ENCODE measurements at places on chromosomes 1 and 21.

- no peak for DNase-seq
Measured at GRCh38 chr1:4203501-4203900, 303.4 kb upstream of the C1orf174 start.

- no peak for DNase-seq
Measured at GRCh38 chr1:53306168-53306567, 21.7 kb downstream of the LRP8 start.

GRCh38 chr1:37040261-37040660 lies 5.9 kb upstream of the GRIK3 start:
- no peak for DNase-seq

DNA sequence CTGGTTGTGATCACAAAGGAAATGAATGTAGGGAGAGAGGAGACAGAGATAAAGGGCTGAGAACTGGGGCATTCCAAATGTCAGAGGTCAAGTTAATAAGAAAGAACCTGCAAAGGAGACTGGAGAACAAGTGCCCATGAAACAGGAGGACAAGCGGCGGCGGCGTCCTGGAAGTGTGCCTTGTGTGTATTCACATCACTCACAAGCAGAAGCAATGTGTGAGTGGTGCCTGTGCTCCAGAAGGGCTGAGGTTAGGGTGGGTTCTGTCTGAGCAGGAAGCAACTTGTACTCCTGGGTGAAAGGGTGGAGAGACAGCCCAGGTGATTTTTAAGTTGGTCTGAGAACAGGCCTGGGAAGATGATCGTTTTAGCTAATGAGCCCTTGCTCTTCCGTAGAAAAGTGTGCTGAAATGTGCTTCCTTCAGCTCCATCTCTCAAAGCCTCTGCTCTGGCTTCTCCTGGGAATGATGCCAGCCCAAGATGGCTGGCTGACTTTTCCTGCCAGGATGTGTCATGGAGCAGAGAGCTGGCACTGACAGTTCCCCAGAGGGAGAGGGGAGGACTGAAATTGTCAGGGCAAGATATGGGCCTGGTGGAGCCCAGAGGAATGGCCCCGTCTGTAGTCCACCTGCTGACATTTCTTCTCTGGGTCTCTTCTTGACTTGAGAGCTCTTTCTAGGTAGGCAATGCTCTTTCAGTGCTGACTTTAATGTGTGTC lies 25.1 kb upstream of the PLEKHA6 start:
- DNase-seq: peak; percentile 42

DNA sequence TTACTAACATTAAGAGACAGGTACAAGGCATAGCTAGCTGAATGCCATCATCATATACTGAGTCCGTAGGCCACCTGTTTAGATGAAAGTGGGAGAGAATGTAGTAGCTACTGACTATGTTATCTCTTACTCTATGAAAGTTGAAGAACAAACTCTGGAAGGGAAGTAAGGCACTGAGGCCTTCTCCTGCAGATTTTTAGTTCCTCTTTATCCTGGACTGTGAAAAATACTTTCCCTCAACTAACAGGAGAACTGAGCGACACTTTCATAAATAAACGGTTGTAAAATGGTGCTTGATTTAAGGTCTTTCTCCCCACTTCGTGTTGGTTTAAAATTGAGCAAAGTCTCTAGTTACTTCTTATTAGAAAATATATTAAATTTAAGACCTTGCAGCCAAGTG lies 101.9 kb downstream of the FNBP1L start:
- DNase-seq: no peak

DNA sequence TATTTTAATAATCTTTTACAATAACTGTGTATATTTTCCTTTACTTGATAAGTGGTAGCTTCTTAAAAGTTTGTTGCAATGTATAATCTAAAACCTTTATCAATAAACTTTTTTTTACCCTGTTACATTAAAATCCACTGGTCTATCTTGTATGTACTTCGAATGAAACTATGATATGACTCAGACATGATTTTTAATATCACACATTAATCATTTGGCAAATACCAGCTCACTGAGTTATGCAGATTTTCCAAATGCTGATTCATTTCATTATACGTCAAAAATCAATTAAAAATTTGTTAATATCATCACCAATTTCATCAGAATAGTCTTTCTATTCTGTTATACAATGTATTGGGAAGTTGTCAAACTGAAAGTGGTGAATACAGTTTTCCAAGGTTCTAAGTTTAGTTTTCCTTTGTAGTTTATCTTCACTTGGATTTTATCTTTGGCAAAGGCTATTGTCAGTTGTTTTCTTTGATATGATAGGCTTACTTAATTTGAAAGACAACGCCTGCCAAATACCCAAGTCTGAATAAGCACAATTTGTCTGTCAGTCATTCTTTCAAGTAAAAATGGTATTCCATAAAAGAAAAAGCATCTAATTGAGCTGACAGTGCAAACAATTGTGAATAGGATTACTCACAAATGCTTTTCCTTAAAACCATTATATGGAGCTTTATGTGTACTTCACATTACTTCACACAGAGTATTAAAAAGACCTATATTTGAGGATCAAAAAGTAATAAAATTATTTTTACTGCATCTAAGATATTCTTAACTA lies 127.0 kb downstream of the NME7 start:
- peak; percentile 15 for DNase-seq

DNA sequence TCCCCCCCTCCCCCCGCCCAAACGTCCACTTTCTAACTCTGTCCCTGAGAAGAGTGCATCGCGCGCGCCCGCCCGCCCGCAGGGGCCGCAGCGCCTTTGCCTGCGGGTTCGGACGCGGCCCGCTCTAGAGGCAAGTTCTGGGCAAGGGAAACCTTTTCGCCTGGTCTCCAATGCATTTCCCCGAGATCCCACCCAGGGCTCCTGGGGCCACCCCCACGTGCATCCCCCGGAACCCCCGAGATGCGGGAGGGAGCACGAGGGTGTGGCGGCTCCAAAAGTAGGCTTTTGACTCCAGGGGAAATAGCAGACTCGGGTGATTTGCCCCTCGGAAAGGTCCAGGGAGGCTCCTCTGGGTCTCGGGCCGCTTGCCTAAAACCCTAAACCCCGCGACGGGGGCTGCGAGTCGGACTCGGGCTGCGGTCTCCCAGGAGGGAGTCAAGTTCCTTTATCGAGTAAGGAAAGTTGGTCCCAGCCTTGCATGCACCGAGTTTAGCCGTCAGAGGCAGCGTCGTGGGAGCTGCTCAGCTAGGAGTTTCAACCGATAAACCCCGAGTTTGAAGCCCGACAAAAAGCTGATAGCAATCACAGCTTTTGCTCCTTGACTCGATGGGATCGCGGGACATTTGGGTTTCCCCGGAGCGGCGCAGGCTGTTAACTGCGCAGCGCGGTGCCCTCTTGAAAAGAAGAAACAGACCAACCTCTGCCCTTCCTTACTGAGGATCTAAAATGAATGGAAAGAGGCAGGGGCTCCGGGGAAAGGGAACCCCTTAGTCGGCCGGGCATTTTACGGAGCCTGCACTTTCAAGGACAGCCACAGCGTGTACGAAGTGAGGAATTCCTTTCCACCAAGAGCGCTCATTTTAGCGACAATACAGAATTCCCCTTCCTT lies 158.1 kb downstream of the RUNX1 start:
- DNase-seq: peak; percentile 66

- DNase-seq: no peak
Measured at GRCh38 chr1:63330331-63330916, 8.1 kb downstream of the FOXD3 start.

- no peak for DNase-seq
Measured at GRCh38 chr1:107833061-107833460, 131.9 kb downstream of the VAV3 start.

GRCh38 chr1:25356441-25356840 lies 18.3 kb downstream of the TMEM50A start:
- no peak for DNase-seq

DNA sequence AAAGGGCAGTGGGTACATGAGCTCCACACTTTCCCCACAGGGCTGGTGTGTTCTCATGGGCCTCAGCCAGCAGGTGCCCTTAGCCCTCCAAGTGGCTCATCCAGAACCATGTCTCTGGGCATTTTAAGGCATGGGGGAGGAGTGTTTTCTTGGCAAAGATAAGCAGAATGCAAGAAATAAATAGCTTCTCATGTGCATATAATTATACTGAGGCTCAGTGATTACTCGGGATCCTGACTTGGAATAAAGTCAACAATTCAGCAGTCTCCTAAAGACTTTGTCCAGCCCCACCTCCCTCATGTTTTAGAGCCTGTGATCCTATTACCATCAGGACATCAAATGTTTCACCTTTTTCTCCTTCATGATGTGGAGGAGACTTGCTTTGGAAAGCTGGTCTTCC lies 92.7 kb upstream of the COG2 start:
- DNase-seq: no peak

GRCh38 chr1:10473145-10473765 lies 926 bp upstream of the DFFA start:
- no peak for DNase-seq

GRCh38 chr1:201350884-201351283 lies 26.6 kb downstream of the TNNT2 start:
- DNase-seq: no peak

DNA sequence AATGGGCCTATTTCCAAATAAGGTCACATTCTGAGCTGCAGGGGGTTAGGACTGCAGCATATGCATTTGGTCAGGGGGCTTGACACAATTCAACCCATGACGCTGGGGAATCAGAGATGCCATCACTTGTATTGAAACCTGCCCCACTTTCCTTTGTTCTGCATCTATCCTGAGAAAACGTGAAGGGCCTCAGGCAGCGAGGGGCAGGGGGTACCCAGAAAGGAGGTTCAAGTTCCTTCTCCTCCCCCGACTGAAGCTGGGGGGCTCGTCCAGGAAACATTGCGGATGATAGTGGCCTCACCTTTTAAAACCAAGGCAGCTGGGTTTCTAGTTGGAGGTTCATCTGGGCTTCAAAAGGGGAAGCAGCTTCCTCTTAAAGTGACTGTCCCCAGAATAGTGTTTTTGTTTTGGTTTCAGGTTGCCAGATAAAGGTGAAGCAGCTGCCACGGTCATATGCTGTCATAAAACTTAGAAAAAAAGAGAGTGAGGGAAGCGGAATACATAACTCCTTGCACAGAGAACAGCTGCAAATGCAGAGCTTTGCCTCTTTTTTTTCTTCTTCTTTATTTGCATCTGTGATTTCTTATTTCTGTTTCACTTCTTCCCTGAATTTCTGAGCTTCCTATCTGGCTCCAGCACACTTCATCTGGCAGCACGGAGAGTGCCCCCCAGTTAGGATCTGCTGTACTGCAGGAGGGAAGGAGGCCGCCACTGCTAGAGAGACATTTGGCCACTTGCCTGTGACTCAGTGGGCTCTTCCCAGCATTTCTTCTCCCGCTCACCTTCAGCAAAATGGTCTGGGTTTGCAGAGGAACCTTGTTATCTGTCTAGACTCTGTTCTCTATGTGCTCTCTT lies 142.0 kb downstream of the AJAP1 start:
- no peak for DNase-seq

GRCh38 chr1:43381612-43382011 lies 8.0 kb downstream of the MED8 start:
- DNase-seq: no peak

DNA sequence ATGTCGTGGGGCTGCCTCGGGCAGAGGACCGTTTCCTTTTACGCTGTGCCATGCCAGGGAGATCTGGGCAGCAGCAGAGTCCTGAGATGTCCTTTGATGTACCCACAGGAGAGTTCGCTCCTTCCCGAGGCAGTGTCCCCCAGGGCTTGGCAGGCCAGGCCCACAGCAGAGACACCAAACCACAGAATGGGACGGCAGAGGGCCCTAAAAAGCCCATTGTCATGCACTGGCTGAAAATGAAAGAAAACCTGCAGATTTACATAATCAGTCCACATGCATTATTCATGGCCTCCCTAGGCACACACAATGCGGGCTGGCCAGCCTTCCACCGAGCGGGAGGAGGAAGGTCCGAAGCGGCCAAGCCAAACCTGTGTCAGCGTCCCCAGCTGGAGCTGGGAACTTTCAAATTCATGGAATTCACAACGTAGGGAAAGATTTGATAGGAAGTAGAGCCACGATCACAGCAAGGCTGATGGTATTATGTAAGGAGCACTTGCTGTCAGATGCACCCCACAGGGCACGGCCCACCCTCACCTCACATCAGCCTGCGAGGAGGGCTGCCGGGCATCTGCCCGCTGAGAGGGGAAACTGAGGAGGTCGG lies 25.3 kb upstream of the EFHD2 start:
- DNase-seq: peak; percentile 11

DNA sequence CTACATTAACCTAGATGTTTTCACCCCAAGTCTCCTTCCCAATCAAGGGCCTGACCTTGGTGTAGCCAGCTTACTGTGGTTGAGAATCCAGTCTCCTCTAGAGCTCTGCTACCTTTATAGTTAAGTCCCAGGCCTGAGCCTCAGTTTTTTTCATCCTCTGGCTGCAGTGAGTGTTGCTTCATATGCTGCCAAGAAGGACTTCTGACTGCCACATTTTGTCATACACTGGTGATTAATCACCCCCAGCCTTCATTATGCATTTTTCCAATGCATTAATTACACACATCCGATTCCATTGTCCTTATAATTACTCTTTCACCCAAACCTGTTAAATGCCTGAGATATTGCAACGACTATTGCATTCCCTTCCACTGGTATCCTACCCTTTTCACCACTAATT lies 66.3 kb upstream of the FGGY start:
- DNase-seq: no peak

- DNase-seq: no peak
Measured at GRCh38 chr1:22206551-22207125, 63.7 kb upstream of the WNT4 start.

DNA sequence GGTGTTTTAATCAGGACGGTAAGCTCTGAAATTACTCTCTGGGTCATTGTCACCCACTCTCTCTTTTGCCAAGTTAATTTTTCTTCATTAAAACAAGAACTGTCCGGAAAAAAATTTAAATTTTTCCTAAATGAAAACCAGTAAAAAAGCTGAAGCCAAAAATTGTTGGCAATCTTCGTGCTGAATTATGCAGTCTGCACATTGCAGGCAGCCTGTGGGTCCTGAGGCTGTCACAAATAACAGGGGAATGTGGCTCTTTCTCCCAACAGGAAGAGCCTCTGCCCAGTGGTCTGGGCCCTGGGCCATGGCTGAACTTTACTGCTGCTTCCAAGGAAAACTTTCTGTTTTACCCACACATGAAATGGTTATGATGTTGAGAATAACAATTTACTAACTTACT lies 153.9 kb upstream of the SPAG17 start:
- DNase-seq: peak; percentile 61

GRCh38 chr1:24955161-24955560 lies 25.1 kb upstream of the RUNX3 start:
- peak; percentile 68 for DNase-seq

DNA sequence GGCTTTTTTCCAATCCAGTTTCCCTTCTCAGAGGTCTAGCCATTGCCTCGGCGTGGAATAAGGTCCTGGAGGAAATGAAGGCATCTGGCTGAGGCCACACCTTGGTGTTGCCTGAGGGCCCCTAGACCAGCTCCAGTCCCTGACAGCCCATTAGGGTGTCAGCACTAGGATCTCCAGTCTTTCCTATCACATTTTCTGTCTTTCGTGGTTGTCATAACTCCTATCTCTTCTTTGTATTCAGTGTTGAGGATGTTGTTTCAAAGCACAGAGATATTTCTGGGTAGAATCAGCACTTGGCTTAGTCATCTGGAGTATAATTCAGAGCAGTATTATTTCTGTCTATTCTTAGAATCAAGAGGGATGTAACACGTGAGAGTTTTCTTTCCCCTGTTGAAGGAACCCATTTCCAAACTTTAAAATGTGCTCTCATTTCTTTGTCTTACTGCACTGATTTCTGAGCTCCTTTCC lies 844.3 kb downstream of the KCNT2 start:
- DNase-seq: peak; percentile 3

All from fibroblast of skin of scalp (primary cell).